ENCODE measurements at places on chromosomes 16 and 17.

DNA sequence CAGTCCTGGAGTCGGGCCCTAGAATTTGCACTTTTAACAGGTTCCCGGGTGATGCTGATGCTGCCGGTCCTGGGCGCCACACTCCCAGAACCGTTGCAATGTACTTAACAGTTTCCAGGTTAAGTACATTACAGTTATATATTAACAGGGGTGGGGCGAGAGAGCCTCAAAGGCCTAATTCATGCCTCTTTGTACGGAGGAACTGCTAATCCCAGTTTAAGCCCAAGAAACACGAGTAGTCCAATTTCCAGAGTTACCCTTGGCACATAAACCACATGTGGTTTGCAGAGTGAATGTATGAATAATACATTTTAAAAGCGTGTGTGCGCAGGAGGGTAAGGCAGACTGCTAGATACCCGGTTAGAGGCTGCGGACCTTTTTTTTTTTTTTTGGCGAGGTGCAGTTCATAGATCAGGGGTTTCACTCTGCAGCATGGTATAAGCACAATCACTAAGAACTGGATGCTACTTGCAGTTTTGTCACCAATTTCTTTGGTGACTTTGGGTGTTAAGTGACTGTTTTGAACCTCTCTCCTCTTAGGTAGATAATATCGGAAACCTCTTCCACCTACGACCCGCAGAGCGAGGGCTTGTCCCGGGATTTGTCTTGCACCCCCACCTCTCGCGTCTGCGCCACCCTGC, 713 bp downstream of the COX11 start:
- DNase-seq, result no peak

- DNase-seq, result no peak
Measured at GRCh38 chr16:79869304-79870015, 268.9 kb upstream of the MAF start.

DNA sequence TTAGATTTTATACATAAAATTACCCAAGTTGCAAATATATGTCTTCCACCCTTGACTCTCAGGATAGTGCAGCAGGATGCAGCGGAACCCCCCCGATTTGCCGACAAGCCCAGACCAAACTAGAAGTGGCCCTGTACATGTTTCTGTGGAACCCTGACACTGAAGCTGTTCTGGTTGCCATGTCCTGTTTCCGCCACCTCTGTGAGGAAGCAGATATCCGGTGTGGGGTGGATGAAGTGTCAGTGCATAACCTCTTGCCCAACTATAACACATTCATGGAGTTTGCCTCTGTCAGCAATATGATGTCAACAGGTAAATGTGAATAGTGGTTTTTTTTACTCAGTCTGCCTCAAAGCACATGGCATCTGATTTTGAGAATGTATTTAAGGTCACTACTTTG, 70.7 kb downstream of the OMG start:
- DNase-seq, result no peak

DNA sequence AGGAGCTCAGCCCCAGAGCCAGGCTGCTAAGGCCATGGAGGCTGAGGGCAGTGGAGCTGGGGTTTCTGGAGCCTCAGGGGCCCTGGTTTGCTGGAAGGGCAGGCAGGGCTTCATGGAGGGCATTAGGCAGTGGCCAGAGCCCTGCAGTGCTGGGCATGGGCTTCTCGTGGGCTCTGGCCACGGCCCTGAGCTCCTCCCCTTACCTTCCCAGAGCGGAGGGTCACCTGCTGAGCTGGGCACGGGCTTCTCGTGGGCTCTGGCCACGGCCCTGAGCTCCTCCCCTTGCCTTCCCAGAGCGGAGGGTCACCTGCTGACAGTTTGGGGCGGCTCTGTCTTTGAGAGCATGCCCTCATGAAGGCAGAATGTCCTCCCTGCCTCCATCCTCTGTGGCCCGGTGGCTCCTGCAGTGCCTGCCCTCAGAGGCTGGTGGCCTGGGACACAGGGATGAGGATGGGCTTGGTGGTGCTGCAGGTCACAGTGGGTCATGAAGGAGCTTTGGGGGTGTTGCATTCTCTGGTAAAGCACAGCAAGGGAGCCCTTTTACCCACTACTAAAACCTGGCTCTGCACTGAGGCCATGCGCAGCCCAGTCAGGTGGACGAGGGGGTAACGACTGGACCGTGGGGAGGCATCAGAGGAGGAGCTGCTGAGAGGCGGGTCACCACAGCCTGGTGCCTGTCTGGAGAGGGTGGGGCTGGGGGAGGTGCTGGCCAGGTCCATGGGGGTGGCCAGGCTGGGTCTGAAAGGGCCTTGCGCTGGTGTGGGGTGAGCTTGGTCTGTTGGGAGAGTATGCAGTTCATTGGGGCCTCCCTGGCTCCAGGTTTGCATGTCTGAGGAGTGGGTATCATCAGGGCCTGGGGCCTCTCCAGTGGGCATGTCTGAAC, 2.9 kb upstream of the RNPS1 start:
- DNase-seq, result no peak

Measured in eye (tissue), 1 donor.